ENCODE measurements at places on chromosomes 4 and X.

- no peak overlapping the region for H3K27ac ChIP-seq
- H3K4me1 ChIP-seq: peaks cover 27% of the 10 kb centered on the region
- H3K27me3 ChIP-seq: peaks cover 100% of the 10 kb centered on the region
- H3K4me3 ChIP-seq: no peak overlapping the region
These were observed 1.6 kb upstream of the GSX2 start for GRCh38 chr4:54098375-54098774.

- no peak overlapping the region for H3K4me3 ChIP-seq
- no peaks in the 10 kb centered on the region for H3K27me3 ChIP-seq
- H3K36me3 ChIP-seq: no peaks in the 10 kb centered on the region
- no peaks in the 10 kb centered on the region for H3K4me1 ChIP-seq
- H3K27ac ChIP-seq: no peak overlapping the region
These were observed 42.0 kb downstream of the SRPX2 start for GRCh38 chrX:100685997-100686305.

- H3K4me3 ChIP-seq: no peak overlapping the region
- H3K27me3 ChIP-seq: no peaks in the 10 kb centered on the region
- no peak overlapping the region for H3K27ac ChIP-seq
- no peaks in the 10 kb centered on the region for H3K4me1 ChIP-seq
- DNase-seq: no peak
These were observed 150.6 kb downstream of the POU3F4 start for GRCh38 chrX:83658731-83659130.

DNA sequence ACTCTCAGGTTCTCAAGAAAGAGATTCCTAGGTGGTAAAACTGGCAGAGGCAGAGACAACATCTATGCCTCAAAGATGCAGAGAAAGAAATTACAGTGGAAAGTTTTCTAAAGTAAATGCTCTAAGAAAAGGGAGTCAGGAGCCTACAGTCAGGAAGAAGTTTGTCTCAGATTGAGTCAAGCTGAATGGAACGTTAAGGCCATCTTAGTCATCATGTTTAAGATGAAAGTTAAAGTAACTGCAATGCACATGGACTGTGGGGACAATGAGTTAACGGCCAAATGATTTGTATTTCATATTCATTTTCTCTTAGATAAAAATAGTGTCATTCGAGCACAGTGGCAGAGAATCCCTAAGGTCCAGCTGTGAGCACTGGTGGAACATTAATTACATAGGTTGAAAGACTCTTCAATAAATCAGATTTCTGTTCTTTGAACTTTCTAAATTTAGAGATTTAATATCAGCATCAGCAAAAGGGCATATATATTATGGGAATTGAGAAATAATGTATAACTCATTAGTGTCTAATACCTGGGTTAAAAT lies 384.6 kb downstream of the DTHD1 start:
- DNase-seq: no peak
- H3K27me3 ChIP-seq: no peaks in the 10 kb centered on the region
- H3K4me3 ChIP-seq: no peak overlapping the region
- H3K36me3 ChIP-seq: no peaks in the 10 kb centered on the region
- no peaks in the 10 kb centered on the region for H3K4me1 ChIP-seq

DNA sequence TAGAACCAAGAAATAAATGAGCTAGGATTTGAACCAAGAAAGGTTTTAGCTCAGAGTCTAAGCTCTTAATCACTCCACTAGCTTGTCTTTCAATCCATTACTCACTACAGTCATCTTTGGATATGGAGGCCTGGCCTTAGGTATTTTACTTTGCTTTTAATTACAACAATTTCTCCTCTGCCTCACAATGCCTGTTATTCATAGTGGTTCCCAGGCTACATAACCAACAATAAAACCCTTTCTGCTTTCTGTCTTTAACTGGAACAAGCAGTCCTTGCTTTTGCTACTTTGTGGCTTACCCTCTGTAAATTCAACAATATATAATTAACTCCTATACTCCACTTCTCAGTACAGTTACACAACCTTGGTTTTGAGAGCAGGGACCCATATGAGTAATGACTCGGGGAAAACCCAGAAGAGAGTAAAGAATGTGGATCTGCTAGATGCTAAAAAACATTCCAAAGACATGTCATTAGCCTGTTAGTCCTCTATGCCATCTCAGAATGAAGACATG lies 94.7 kb upstream of the NAP1L5 start:
- H3K36me3 ChIP-seq: peaks cover 26% of the 10 kb centered on the region
- no peak overlapping the region for H3K27ac ChIP-seq
- H3K4me3 ChIP-seq: no peak overlapping the region
- no peaks in the 10 kb centered on the region for H3K27me3 ChIP-seq

DNA sequence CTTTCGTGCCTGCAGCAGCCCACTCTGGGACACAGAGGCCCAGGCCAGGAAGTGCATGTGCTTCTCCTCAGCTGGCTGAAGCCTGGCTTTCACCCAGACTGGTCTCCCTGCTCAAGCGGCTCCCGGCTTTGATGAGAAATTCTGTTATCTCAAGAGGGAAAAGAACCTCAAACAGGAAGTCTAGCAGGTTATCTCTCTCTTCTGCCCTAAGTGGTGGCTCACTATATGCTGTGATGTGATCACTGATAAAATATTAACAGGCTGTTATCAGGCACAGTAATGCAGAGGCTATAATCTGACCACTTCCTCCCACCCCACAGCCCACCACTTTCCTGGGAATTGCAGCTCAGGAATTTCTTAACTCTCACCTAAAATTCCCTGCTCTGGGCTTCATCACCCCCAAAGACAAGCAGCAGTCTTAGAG lies 13.3 kb downstream of the CLDN2 start:
- no peaks in the 10 kb centered on the region for H3K27me3 ChIP-seq
- DNase-seq: peak; percentile 43
- peak overlapping the region; percentile 87 for H3K27ac ChIP-seq

- no peaks in the 10 kb centered on the region for H3K4me1 ChIP-seq
- H3K36me3 ChIP-seq: no peaks in the 10 kb centered on the region
- no peaks in the 10 kb centered on the region for H3K27me3 ChIP-seq
- no peak overlapping the region for H3K4me3 ChIP-seq
These were observed 86.8 kb downstream of the HHIP start for GRCh38 chr4:144732584-144733428.

- no peaks in the 10 kb centered on the region for H3K27me3 ChIP-seq
- H3K36me3 ChIP-seq: no peaks in the 10 kb centered on the region
- peak overlapping the region; percentile 99 for H3K27ac ChIP-seq
- H3K4me1 ChIP-seq: peaks cover 2% of the 10 kb centered on the region
- H3K4me3 ChIP-seq: peak overlapping the region; percentile 80
- peak; percentile 16 for DNase-seq
These were observed 746 bp downstream of the PPAT start for GRCh38 chr4:56434599-56435139.

- H3K4me1 ChIP-seq: no peaks in the 10 kb centered on the region
- no peak for DNase-seq
- H3K27ac ChIP-seq: no peak overlapping the region
- H3K4me3 ChIP-seq: no peak overlapping the region
- no peaks in the 10 kb centered on the region for H3K27me3 ChIP-seq
These were observed 136.6 kb downstream of the FBXW7 start for GRCh38 chr4:152399246-152399645.

GRCh38 chr4:53854991-53855568 lies 209.3 kb downstream of the CHIC2 start:
- DNase-seq: no peak
- H3K4me1 ChIP-seq: no peaks in the 10 kb centered on the region
- no peak overlapping the region for H3K4me3 ChIP-seq
- H3K27me3 ChIP-seq: no peaks in the 10 kb centered on the region
- no peaks in the 10 kb centered on the region for H3K36me3 ChIP-seq
- no peak overlapping the region for H3K27ac ChIP-seq

DNA sequence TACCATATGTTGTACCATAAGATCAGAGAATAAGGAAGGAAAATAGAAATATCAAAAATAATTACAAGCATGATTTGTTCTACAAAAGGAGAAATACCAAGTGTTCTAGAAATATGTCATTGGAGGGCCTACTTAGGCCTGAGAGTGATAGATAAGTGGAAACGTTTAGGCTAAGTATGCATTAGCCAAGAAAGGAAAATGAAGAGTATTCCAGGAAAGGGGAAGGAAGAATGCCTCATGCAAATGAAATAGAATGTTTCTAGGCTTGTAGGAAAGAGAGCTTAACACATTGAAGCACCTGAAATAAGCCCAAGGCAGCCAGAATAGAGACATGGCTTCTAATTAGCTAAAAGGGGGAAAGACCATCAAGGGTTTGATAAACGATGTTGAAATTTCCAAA lies 595.7 kb upstream of the ATOH1 start:
- H3K36me3 ChIP-seq: no peaks in the 10 kb centered on the region
- no peaks in the 10 kb centered on the region for H3K4me1 ChIP-seq
- no peaks in the 10 kb centered on the region for H3K27me3 ChIP-seq
- no peak overlapping the region for H3K27ac ChIP-seq
- no peak overlapping the region for H3K4me3 ChIP-seq

DNA sequence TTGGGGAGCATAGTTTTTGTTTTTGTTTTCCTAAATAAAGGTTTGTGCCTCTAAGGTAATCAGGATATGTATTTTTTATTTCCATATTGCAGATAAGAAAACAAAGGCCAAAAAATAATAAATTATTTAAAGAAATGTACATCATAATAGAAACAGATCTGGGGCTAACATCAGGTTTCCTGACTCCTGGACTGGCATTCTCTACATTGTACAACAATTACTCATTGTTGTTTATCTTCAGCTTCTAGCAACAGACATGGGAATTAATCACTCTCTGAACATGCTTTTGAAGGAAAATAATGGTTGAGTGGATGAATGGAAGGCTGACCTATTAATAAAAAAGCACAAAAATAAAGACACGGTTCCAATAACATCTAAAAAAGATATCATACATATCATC lies 146.2 kb downstream of the KCNIP4 start:
- no peak overlapping the region for H3K4me3 ChIP-seq
- DNase-seq: no peak
- H3K4me1 ChIP-seq: no peaks in the 10 kb centered on the region
- H3K36me3 ChIP-seq: no peaks in the 10 kb centered on the region

GRCh38 chrX:27336466-27337091 lies 126.6 kb downstream of the PPP4R3C start:
- DNase-seq: peak; percentile 2
- no peaks in the 10 kb centered on the region for H3K4me1 ChIP-seq
- no peaks in the 10 kb centered on the region for H3K27me3 ChIP-seq
- H3K36me3 ChIP-seq: no peaks in the 10 kb centered on the region
- no peak overlapping the region for H3K4me3 ChIP-seq

DNA sequence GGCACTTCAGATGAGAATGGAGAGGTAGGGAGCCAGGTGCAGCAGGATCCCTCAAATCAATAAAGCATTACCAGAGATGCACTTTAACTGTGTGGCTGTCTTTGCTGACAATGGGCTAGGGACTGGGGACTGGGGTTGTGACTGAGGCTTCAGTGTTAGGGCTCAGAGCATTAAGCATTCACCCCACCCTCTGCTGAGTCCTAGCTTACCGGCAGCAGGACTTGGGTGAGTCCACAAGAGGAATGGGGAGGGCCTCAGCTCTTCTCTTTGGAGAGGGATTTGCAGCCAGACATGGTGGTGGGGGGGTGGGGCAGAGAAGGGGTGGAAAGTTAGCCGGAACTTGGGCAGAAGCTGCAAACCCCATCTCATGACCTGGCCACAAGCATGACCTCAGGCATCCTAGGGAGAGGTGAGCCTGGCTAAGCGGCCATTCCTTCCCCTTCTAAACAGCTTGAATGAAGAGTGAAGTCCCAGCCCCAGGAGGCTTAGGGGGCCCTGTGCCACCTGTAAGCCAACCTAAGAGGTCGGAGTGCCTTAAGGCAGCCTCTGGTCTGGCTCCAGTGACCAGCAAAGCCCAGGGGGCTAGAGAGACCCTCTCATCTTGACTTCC lies 78.4 kb downstream of the STARD8 start:
- no peaks in the 10 kb centered on the region for H3K36me3 ChIP-seq
- H3K4me1 ChIP-seq: no peaks in the 10 kb centered on the region
- H3K27ac ChIP-seq: no peak overlapping the region

DNA sequence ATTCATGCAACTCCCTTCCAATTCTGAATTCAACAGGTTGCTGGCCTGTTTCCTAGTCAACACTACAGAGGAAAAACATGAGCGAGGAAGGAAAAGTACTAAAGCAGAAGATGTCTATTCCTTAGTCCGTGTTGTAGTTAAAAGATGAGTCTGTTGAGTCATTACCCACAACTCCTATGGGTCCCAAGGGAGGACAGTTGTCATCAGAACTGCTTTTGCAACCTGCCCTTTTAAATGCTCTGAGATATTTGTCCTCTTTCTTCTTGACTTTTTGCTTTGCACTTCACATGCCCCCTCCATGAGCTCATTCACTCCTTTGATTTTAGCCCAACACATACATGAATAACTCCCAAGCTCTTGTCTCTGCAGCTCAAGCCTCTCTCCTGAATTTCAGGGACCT lies 119.2 kb downstream of the CORIN start:
- no peaks in the 10 kb centered on the region for H3K4me1 ChIP-seq
- no peaks in the 10 kb centered on the region for H3K36me3 ChIP-seq
- peaks cover 3% of the 10 kb centered on the region for H3K27me3 ChIP-seq
- no peak for DNase-seq
- H3K4me3 ChIP-seq: no peak overlapping the region

DNA sequence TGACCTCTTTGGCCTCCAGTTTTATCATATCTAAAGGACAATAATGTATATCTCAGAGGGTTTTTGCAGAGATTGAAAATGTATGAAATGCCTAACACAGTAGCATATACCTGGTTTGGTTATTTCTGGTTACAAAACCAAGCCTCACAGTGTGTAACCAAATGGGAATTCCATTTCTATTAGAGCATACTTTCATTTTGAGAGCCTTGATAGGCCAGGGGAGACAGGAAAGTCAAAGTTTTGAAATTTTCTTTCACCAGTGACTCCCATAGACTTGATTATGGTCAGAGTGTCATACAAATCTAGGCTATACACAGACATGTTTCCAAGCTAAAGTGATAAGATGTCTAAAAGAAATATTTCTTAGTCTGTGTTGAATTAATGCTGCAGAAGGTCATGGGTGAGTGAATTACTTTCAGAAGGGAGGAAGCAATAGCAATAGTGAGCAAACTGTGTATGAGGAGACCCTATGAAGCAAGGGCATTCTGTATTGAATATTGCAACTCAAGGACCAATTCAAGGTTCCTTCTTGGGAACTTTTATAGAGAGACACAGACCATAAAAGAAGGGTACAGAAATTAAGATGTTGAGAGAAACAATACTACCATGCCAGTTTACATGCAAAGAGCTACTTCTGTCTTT lies 151.1 kb downstream of the PDE5A start:
- peaks cover 10% of the 10 kb centered on the region for H3K4me1 ChIP-seq
- peak overlapping the region; percentile 11 for H3K27ac ChIP-seq
- no peaks in the 10 kb centered on the region for H3K27me3 ChIP-seq
- H3K36me3 ChIP-seq: peaks cover 2% of the 10 kb centered on the region
- DNase-seq: no peak

DNA sequence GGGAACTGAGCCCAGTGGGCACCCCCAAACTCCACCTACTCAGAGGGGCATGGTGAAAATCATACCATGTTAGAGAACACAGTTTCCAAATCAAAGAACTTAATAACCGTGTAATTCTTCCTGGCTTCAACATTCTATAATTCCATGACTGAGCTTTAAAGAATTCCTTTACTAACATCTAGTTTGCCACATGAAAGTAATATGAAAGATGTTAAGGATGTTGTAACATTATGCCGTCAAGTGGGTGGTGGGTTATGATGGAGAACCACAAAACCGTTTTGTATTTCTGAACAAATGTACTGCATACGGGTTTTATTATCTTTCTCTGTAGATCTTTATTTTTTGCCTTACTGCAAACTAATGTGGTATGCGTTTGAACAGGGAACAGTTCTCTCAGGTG lies 549.0 kb upstream of the MAGEB2 start:
- H3K4me1 ChIP-seq: no peaks in the 10 kb centered on the region
- H3K36me3 ChIP-seq: no peaks in the 10 kb centered on the region

GRCh38 chr4:31160146-31160545 lies 440.0 kb downstream of the PCDH7 start:
- no peak overlapping the region for H3K27ac ChIP-seq
- H3K27me3 ChIP-seq: no peaks in the 10 kb centered on the region
- no peaks in the 10 kb centered on the region for H3K36me3 ChIP-seq
- DNase-seq: no peak

Data from large intestine (tissue), 12 donors.